ENCODE measurements at places on chromosomes 3 and 15.

- no peak for DNase-seq
Observed at GRCh38 chr15:29289173-29289572, 19.6 kb upstream of the NSMCE3 start.

GRCh38 chr3:87634426-87634825 lies 358.0 kb upstream of the POU1F1 start:
- DNase-seq = no peak

DNA sequence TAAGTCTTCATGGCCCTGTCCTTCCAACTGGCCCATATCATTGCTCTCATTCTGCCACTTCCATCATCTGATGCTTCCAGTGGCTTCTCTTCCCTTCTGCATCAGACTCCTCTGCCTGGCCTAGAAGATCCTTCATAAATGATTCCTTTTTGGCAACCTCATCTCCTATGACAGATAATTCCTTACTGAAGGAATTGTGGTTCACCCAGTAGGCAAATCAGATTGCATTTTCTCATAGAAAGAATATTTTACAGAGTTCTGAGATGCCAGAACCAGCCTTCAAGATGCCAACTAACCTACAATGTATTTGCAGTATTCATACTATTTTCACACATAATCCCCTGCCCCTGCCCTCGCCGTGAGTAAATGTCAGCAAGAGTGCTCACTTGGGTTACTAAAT lies 423.0 kb upstream of the TGFBR2 start:
- no peak for DNase-seq

DNA sequence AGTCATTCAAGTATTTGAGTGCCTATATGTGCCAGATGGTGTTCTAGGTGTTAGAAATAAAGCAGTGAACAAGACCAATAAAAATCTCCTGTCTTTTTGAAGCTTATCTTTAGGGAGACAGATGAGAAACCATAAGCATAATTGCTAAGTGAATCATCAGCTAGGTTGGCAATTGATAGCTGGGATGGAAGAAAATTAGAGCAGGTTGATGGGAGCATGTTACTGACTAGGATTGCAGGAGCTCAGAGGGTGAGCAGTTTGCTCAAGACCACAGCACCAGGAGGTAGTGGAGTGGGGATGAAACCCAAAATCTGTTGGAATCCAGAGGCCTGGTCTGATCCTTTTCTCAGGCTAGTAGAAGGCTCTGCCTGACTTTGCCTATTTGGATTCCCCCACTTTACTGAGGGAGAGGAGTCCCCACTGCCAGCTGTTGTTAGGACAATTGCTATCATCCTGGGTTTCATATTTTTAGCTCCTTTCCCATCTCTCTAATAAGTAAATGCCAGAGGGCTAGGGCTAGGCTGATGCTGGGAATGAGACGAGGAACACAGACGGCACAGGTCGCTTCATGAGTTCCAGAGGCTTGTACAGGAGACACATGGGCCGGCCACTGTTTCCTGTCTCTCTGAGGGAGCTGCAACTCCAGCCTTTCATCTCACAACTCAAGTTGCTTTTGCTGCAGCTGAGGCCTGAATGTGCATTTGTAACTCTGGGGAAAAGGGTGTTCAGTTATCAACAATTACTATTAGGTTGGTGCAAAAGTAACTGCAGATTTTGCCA lies 102.9 kb downstream of the CACNA1D start:
- DNase-seq = no peak

DNA sequence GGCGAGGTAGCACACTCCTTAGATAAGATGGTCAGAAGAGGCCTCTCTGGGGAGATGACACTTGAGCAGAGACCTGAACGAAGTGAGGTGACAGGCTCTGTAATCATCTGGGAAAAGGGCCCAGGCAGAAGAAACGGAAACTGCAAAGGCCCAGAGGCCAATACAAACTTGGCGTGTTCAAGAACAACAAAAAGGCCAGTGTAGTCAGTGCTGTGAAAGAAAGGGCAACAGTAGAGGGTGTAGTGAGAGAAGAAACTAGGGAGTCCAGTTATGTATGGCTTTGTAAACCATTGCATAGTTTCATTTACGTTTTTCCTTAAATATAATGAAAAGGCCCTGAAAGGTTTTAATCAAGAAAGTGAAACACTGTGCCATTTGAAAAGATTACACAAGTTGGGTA lies 31.8 kb downstream of the PLD1 start:
- no peak for DNase-seq

GRCh38 chr3:85903434-85903833 lies 944.6 kb downstream of the CADM2 start:
- no peak for DNase-seq

- no peak for DNase-seq
Observed at GRCh38 chr3:59040902-59041301, 8.9 kb downstream of the CFAP20DC start.

DNA sequence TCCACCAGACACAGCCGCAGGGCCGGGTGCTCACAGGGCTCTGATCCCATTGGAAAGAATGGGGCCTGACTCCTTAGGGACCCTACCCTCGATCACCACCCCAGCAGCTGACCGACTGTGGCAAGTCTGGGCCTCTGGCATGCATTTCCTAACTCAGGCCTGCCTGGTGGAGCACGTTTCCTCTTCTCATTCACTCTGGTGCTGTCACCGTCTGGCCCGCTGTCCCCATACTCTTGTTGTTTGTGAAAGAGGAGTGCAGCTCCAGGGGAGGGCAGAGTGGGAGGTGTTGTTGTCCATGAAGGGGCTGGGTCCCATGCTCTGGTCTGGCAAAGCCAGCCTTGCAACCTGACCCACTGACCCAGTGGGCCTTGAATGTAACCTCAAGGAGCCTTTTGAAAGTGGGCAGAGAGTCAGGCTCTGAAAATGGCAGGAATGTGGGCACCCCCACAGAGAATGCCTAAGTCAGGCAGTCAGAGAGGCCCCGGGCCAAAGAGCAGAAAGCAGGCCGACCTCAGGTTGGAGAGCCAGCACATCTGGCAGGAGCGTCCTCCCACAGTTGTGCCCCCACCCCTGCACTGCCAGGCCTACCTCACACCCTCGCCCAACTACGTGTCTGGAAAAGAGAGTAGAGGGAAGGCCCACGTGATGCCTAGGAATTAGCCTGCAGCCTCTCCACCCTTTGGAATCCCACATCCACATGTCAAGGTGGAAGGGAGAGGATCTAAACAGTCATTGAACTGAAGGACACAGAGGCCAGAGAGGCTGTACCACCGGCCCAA lies 10.9 kb downstream of the SEMA7A start:
- DNase-seq = no peak

DNA sequence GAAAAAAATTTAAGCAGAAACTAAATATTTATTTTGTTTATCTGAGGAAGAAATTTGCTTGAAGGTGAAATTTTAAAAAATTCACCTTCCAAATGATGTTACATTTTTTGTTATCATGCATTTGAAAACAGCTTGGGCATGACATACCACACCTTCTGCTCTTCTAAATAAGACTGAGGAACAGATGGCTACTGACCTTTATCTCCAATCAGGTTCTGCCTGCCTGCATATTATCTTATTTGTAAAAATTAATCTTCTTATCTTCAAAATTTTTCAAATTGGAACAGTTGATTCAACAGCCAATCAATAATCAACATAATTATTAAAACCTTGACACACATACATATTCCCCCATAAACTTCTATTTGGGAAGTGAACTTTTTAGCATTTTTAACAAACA lies 641.8 kb upstream of the ZNF385D start:
- no peak for DNase-seq

GRCh38 chr3:151638555-151639417 lies 94.9 kb upstream of the AADACL2 start:
- DNase-seq = no peak

- DNase-seq = no peak
Observed at GRCh38 chr3:33425453-33425852, 14.8 kb downstream of the UBP1 start.

DNA sequence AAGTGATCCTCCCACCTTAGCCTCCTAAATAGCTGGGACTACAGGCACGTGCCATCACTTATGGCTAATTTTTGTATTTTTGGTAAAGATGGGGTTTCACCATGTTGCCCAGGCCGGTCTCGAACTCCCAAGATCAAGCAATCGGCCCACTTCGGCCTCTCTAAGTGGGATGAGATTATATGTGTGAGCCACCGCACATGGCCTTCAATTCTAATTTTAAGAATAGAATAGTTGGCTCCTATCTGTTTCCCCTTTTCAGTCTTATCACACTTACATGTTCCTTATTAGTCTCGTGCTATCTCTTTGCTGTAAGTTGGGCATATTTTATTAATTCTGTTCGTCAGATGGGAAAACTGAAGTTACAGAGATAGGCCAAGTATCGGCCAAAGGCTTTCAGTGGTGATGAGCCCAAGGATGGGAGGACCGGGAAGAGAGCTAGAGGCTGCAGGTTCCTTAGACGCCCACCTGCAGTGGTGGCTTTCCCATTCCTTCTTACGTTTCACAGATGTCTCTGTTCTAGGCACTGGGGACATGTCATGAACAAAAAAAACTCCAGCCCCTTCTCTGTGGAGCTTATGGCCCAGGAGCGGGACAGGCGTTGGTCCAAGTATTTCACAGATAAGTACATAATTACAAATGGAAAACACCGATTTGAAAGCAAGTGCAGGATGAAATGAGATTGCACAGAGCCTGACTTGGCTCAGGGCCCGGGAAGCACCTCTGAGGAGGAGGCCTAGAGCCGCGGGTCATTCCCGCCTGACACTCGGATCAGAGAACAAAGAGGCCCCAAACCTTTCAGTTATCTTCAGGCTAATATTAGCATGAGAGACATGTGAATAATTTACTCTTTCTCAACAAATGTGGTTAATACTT lies 91.1 kb upstream of the KLF13 start:
- DNase-seq = no peak

DNA sequence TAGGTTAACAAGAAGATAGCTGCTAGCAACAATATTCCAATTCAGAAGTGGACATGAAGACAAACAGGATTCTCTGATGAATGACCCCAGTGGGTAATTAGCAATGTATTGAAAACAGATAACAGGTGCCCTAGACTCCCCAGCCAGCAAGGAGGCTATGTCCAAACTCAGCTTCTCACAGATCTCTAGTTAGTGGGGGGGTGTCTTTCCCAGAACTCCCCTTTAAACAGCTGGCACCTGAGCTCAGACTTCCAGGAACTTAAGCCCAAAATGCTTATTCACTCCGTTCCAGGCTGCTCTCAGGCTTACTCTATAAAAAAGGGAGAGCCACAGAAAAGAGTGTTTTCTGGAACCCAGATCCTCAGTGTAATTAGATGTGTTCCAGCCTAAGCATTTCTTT lies 423.0 kb upstream of the THBS1 start:
- DNase-seq = no peak

GRCh38 chr3:10534066-10534465 lies 28.7 kb upstream of the ATP2B2 start:
- no peak for DNase-seq

GRCh38 chr3:43330981-43331380 lies 44.6 kb downstream of the SNRK start:
- DNase-seq = no peak

DNA sequence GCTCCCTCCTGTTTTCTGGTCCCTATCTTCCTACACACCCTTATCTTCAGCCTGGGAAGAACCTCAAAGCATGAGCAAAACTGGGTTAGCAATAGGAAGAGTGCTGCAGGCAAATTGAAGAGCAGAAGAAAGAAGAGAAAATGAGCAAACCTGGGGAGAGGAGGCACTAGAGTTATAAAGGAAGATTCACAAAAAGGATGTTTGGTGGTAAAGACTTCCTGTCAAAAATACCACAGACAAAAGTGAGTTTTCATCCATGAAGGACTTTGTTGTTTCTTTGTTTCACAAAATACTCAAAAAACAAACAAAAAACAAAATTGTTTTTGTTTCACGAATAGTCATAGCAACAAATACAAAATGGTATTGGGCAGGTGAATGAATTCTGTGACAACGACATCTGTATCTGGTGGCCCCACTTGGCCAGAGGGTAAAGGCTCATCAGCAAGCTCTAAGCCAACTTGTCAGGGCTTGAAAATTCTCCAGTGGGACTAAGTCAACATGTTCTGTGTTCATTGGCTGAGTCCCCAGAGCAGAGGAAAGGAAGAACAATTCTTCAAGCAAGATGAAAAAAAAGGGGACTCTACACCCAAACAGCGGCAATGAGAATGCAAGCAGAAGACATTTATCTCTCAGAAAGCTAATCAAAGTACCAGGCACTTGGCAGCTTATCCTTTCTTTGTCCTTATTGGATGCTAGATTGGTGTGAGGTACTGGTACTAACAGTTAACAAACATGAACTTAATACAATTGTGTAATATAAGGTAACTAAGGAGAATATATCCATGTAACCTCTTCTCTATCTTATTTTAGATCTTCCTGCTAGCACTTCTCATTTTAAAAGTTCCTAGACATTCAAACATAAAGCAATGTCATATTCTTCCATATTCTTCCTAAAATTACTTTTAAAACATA lies 9.7 kb downstream of the ATP8B4 start:
- no peak for DNase-seq

- DNase-seq = no peak
Observed at GRCh38 chr15:42035435-42035761, 14.6 kb upstream of the PLA2G4E start.

- no peak for DNase-seq
Observed at GRCh38 chr15:79657722-79658121, 225.6 kb downstream of the MINAR1 start.

- DNase-seq = no peak
Observed at GRCh38 chr3:191470545-191470944, 9.6 kb downstream of the PYDC2 start.

GRCh38 chr3:156050918-156051317 lies 69.5 kb upstream of the KCNAB1 start:
- no peak for DNase-seq

DNA sequence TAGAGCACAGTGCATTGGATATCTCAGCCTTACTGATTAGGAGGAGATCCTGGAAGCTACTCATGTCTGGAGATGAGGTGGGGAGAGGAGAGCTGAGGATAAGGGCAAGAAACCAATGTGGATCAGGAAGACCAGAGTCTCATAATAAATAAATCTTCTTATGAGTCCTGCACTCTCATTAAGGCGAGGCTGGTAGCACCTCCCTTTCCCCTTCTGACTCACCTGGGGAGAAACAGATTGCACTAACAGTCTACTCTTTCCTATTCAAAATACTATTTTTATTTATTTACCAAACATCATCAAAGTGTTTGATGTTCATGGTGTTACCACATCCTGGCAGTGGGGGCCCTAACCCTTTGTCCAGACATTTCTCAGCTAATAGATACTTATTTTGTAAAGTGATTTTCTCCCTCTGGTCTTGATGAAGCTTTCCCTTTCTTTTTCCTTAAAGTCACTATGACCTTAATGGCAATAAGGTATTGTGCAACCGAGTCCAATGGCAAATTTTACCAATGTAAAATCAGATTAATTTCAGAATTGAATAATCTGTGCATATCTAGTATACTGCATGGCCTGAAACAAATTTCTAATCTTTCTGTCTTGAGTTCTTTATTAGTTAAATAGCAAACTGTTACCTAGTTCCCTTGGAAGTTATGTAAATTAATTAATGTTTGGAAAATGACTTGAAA lies 81.1 kb downstream of the IQCH start:
- DNase-seq = no peak

All from kidney epithelial cell (primary cell).